ENCODE measurements at places on chromosomes 3 and 15.

DNA sequence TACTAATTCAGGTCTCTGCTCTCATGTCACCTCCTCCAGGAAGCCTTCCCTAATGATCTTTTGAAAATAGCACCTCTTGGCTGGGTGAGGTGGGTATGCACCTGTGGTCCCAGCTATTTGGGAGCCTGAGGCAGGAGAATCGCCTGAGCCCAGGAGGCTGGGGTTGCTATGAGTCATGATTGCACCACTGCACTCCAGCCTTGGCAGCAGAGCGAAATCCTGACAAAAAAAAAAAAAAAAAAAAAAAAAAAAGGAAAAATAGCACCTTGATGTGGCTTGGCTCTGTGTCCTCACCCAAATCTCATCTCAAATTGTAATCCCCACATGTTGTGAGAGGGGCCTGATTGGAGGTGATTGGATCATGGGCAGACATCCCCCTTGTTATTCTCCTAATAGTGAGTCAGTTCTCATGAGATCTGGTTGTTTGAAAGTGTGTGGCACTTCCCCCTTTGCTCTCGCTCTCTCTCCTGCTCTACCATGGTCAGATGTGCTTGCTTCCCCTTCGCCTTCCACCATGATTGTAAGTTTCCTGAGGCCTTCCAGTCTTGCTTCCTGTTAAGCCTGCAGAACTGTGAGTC lies 11.2 kb upstream of the RNU6-1 start:
- peak; percentile 70 for DNase-seq

DNA sequence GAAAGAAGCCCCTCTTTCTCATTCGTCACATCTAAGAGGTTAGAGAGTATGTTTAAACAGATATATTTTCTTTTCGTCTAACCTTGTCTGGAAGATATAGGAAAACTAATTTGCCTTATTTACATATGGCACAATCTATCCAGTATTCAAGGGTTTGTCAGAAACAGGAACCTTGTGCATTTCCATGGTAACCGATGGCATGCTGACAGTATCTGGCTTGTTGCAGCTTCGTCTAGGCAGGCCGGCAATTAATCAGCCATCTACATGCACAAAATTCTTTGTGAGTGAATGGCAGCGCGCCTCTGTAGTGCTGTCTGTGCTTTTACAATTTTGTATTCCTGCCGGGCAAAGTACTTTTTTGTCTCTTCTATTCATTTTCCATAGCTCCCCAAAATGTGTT lies 294.0 kb upstream of the SOX2 start:
- no peak for DNase-seq

DNA sequence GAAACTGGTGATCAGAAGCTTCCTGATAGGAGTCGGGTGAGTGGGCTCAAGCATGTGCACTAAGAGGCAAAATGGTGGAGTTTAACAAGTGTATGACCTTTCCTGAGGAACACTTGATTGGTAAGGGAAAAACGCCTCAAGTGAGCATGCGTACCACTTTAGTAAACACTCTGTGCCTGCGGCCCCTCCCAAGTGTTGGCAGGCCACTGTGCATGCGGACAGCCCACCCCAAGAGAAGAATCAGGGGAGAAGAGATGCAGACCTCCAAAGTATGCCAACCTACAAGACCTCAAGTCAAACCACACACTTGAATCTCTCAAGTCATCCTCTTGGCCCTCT lies 122.3 kb downstream of the CTNNB1 start:
- no peak for DNase-seq

- DNase-seq, result peak; percentile 45
Observed at GRCh38 chr3:98521897-98522543, 682 bp downstream of the CLDND1 start.

DNA sequence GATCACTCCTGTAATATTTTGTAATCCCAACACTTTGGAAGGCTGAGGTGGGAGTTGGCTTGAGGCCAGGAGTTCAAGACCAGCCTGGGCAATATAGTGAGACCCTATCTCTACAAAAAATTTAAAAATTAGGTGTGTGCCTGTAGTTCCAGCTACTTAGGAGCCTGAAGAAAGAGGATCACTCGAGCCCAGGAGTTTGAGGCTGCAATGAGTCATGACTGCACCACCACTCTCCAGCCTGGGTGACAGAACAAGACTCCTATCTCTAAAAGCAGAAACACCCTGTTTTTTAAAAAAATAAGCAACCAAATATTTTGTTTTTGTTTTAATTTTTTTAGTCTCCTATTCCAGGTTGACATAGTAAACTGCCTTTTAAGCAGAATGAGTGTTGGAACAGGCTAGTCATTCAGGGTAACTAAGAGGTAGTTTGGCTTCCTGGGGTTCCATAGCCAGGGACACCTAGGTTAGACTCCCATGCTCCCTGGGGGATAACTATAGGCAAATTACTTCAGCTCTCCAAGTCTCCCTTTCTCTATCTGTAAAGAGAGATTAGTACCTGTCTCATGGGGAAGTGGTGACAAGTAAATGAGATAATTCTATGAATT lies 114.6 kb upstream of the C15orf61 start:
- no peak for DNase-seq

DNA sequence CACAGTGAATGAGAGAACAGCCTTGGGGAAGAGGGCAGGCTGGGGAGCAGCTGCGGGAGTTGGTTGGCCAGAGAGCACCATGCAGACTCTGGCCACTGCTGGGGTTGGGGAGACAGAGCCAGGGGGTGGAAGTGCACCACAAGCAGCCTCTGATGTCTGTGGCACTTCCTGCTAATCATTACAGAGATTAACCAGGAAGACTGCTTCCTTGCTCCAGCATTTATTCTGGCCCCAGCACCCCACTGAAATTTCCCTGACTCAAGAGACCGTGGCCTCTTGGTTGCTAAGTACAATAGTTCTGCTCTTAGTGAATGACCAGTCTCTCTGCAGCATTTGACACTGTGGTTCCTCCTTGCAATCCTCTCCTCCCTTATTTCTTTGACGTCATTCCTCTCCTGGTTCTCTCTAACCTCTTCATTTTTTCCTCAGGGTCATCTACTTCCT lies 266.2 kb upstream of the ROPN1 start:
- DNase-seq, result no peak

DNA sequence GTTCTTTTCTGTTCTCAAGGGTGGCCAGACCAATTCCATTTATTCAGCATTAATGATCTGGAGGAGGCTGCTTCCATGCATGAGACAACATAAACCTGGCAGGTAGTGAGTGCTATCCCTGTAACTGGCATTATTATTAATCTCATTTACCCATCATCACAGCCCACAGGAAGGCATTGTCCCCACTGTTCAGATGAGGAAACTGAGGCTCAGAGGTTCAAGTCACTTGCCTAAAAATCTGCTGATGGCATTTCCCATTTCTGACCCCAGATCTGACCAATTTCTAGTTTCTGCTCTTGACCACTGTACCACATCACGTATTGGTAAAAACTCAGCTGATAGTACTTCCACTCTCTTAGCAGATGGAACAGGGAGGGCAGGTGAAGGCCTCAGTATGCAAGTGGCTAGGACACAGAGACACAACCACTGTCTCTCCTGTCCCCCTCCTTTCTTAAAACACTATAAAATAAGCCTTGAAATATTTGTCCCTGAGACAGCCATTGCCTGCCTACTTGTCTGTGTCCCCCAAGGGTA lies 36.1 kb downstream of the TRANK1 start:
- no peak for DNase-seq

- DNase-seq, result no peak
Observed at GRCh38 chr15:46344115-46344724, 709.4 kb downstream of the SQOR start.
